ENCODE measurements at places on chromosomes 16 and 17.

DNA sequence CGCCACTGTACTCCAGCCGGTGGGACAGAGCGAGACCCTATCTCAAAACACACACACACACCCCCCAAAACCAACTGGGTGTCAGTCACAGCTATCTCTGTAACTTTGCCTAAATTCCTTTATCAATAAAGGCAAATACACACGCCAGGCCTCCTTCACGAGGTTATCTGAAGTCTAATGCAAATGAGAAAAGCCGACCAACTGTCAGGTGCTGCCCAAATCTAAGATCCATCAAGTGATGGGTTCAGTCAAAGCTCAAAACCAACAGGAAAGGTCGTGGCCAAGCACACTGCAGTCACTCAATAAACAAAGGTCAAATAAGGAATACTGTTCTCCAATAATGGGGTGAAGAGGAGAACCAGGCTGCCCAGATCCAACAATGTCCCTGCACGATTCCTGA is 1.1 kb downstream of the ANKFY1 start:
- DNase-seq, result no peak

DNA sequence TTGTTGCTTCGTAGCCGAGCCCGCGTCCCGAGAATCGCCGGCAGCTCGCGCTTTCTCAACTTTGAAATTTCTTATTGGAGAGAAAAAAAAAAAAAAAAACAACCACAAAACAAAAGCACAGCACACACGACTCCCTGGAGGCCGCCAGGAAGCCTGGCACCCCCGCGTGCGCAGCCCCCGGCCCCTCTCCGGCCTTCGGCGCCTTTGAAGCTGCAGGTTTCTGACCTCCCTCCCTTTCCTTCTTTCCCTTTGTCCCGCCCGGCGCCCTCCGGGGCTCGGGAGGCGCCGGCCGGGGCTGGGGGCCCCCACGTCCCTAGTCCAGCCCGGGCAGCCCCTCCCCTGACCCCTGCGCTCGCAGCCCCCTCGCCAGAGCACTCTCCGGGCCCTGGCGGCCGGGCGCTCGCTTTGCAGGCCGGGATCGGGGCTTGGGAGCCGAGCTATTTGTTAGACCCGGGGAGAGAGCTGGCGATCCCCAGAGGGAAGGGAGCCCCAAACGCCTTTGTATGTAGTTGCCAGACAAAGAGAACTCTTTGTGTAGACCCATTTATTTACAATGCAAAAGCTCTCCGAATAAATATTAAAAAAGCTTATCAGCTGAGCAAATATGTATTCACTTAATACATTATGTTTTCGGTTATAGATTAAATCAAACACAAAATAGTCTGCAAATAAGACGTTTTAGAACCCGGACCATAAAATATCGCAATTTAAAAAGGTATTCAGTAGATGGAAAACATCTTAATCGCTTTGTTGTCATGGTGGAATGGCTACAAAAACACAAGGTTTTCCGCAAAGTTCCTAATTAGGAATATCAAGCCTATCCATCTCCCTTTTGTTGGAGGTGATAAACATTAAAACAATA is 2.3 kb downstream of the BAHCC1 start:
- DNase-seq, result no peak

GRCh38 chr17:17931159-17931558 is 41.0 kb downstream of the TOM1L2 start:
- no peak for DNase-seq

GRCh38 chr17:45265821-45266220 is 3.9 kb upstream of the SPATA32 start:
- peak; percentile 86 for DNase-seq
